Cortex of kidney (tissue), 1 donor: ENCODE measurements at places on chromosomes 6 and 20.

- DNase-seq = no peak
These were observed 986.3 kb downstream of the TFAP2A start for GRCh38 chr6:9428421-9429172.

GRCh38 chr6:170434117-170434820, 118.8 kb downstream of the PSMB1 start:
- no peak for DNase-seq

DNA sequence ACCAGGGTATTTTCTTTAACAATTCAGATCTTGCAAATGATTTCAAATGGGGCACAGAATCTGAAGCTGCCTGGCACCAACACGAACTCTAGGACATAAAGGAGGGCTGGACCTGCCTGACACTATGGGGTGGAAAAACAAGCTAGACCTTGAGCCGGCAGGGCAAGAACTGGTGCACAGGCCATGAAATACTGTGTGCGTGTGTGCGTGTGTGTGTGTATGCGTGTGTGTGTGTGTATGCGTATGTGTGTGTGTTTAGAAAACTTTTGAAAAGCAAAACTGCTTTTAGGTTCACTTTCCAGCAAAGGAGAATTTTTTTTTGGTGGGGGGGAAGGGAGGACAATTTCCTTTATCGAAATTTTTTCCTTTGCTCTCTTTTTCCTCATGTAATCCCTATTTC, 11.9 kb upstream of the QKI start:
- no peak for DNase-seq

DNA sequence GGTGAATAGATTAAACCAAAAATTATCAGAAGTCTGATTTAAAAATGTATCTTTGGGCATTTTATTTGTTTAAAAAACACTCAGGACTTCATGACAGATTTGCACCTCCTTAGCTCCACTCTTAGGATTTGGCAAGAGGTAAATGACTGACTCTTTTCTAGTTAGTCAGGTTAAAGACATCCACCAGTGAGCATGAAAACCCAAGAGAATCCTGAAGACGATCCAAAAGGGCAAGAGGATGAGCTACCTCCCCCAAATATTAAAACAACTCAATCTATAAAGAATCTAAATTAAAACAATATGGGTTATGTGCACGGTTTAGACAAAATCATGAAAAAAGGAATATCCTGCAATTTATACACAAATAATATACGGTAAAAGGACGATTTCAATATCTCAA, 89.4 kb upstream of the OPRM1 start:
- DNase-seq = no peak

DNA sequence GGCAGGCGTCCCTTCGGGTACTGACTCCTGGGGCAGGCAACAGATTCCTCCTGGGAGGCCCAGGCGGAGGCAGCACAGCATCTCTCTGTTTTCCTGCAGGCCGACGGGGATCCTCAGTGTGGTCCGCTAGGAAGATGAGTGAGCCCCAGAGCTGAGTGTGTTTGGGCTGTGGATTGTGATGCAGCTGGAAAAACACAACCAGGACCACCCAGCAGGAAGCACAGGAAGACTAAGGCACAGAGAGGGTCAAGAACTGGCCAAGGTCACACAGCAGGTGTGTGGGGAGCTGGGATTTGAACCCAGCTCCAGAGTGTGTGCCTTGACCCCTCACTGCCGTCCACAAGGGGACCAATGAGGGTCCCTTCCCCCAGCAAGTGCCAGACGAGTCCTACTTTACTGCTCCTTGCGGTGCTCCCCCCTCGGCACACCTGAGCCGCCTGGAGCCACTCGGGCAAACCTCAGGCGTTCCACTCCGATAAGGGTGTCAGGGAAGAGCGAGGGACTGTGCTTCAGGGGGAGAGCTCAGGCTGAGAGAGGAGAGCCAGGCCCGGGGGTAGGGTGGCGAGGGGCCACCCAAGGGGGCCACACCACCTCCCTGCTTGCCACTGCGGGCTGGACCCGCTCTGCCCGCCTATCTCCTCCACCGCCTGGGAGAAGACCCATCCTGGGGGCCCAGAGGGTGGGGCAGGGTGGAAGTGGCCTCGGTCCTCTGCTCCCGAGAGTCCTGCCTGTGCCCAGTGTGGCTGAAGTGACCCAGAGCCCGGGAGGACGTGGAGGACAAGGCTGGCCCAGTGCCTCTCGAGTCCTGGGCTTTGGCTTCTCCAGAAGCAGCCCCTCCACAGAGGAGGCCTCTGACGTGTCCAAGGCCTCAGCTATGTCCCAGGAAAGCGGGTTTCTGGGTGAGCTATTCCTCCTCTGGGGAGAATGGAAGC, 63.3 kb downstream of the YTHDF1 start:
- DNase-seq = no peak

DNA sequence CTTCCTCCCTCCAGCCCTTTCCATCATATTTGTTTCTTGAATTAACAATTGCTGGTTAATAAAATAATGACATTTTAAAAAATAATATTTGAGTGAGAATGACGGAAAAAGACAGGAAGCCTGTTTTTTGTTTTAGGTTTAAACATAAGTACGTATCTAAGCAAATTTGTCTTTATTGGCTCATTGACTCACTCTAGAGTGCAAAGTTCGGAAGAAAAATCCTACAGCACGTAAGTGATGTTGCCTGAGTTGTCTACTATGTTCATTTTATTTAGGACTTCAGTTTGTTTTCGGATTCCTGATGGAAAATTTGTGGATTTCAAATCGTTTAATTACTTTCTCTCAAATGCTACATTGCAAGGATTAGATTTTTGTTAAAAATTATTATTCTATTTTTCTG, 1435.7 kb upstream of the ADGRB3 start:
- DNase-seq = no peak

- no peak for DNase-seq
These were observed 897 bp downstream of the CHD6 start for GRCh38 chr20:41617059-41617901.

DNA sequence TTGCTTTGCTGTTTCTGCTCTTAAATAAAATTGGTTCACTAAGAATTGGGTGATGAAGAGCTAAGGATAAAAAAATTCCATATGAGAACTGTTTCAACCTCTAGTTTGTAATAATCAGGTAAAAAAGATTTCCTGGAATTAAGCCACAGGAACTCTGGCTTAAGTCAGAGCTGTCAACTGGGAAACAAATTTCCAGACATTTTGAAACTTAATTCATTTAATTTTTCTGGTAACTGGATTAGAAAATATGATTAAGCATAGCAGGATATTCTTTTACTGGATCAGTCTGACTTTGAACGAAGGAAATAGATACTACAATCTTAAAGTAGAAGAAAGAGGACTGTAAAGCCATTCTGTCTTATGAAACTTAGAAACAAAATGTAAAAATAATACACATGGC, 1.3 kb upstream of the VIP start:
- no peak for DNase-seq

DNA sequence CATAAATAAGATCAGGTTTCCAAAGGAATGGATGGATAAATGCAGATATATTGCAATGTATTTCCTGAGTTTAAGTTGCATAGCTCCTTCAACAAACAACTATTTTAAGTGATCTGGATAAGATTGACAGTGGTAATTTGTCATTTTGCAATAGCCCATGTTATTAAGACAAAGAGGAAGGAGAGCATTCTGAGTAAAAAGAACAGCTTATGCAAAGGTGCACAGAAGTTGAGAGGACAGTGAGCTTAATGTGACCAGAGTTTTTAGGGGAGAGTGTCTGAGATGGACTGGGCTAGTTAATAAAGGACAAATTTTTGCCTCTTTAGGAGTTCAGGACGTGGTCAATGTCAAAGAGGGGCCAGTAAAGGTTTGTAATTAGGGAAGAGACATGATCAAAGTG, 48.8 kb upstream of the FBXO30 start:
- no peak for DNase-seq

- DNase-seq = no peak
These were observed 24.6 kb downstream of the CEBPB start for GRCh38 chr20:50215101-50215690.

DNA sequence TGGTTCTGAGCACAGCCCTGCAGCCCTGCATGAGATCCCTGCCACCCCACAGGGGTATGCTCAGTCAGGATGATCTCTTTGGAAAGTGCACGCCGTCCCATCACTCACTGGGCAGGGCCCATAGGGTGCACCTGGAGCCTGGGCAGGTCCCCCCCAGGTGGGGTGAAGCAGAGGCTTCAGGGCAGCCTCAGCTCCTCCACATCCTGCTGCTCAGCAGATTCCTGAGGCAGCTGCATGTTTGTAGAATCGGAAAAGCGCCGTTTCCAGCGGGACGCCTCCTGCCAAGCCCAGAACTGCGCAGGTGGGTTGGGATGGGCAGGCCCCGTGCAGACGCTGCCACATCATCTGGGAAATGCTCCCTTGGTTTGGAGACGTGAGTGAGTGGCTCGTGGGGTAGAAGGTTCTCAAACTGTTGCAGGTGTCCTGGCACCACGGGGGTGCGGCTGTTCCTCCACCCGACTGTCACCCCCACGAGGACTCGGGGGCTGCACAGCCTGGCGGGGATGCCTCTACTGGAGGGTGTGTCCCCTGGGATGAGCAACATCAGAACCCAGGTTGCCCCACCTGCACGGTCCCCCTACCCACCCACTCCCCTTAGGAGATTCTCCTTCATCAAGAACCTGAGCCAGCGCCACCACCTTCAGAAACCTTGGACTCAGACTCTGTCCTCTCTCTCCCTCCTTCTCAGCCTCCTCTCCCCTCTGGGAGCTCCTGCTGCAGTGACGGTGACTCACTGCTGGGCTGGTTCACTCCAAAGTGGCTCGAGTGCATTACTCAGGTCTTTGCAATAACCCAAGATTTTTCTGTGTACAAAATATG, 334.1 kb downstream of the TAF4 start:
- no peak for DNase-seq

DNA sequence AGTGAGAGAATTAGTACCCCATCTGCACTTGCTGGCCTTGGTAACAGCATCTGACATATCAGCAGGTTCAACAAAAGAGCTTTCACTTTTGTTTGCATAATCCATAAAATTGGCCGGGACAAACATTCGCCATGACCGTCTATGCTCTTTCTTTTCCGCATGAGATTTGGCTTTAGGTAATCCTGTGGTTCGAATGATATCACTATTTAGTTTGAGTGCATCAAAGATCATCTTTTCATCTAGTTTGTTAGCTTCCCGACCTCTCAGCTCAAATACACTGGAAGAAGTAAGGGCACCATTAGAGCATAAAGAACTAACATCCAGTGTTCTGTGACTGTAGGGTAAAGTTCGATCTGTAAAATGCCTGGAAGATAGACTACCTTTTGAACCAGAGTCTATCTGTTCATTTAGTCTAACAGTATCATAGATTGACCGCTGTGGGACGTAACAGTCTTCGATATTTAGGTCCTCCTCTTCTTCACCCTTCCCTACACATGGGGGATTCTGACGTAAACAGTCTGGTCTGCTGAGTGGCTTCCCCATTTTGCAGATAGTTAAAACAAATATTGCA, 101.6 kb downstream of the DST start:
- DNase-seq = no peak

- no peak for DNase-seq
These were observed 4.9 kb downstream of the BMP6 start for GRCh38 chr6:7730784-7731227.
